ENCODE measurements at places on chromosomes 12 and 14. TPM values are rescaled to one million over a fixed set of nuclear protein-coding genes. Genes with fewer than 3 reads are reported as not detected.
A peak's percentile ranks its signal among the peaks of the same experiment; 100 is the strongest.

- peak; percentile 20 for DNase-seq
Measured at GRCh38 chr12:128819293-128820144, 4.2 kb downstream of the SLC15A4 start.

DNA sequence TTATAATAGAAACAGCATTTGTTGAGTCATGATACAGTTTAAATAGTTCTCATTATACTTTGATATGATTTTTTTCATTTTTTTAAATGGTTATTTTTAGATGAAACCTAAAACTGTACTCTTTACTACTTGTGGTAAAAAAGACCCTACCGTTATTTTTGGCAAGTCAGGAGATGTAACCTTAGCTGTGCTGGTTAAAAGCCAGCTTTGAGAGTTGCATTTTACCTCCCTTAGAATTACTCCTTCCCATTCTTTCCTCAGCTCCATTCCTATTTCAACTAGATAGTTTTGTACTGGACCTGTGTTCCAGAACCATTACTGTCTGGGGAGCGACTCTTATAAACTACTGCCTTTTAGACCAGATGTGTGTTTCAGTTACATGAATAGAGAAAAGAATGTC, 92.0 kb downstream of the RAD51B start:
- DNase-seq, result no peak

- no peak for DNase-seq
Measured at GRCh38 chr12:92403210-92404175, 257.8 kb upstream of the BTG1 start.

GRCh38 chr14:99287269-99287942, 15.4 kb upstream of the BCL11B start:
- DNase-seq, result no peak

- DNase-seq, result no peak
Measured at GRCh38 chr12:12157424-12157823, 86.7 kb downstream of the BCL2L14 start.

DNA sequence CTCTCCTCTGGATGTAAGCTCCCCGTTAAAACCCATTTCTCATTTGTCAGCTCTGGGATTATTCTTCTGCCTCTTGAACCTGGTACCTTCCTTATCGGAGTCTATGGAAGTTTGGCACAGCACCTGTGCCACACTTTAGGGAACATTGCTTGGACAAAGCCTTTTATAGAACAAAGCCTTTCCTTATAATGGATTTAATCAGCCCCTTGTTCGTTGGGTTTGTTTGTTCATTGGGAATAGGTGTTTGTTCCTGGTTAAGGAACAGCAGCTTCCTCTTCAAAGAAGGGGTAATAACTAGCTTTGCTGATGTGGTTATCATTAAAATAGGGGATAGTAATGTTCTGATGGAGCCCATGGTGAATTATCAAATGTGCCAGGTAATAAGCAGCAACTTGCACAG, 70.4 kb downstream of the NRXN3 start:
- DNase-seq, result no peak

DNA sequence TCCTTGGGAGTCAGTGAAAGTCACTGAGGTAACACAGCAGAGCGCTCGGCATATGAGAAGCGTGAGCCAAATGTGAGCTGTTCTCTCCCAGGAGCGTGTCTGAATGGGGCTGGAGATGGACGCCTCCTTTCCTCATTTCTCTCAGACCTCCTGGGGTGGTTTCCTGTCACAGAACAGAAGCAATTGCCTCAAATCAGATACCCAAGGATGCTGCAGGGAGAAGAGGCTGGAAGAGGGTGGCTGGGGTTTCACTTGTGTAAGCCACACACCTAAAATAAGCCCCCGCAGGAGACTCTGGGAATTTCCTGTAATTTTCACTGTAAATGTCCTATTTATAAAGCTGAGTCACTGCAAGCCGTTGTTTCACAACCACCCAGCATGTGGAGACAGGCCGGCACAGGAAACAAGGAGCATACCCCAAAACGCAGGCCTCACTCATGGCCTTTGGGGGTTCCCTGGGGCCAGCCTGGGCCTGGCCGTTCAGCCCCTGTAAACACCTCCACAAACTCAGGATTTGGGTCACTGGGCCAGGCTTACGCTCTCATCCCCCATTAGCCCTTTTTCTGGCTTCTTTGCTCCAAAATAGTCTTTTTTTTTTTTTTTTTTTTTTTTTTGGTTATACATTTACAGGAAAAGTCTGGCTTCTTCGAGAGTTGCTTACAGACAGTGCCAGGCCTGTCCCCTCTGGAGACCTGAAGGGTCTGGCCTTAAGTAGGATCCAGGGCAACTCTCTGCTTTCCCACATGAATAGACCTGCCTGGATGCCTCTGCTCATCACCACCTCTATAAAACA, 55.3 kb downstream of the VCPKMT start:
- DNase-seq, result peak; percentile 80

GRCh38 chr14:106200541-106201315, 674.3 kb downstream of the TMEM121 start:
- no peak for DNase-seq

DNA sequence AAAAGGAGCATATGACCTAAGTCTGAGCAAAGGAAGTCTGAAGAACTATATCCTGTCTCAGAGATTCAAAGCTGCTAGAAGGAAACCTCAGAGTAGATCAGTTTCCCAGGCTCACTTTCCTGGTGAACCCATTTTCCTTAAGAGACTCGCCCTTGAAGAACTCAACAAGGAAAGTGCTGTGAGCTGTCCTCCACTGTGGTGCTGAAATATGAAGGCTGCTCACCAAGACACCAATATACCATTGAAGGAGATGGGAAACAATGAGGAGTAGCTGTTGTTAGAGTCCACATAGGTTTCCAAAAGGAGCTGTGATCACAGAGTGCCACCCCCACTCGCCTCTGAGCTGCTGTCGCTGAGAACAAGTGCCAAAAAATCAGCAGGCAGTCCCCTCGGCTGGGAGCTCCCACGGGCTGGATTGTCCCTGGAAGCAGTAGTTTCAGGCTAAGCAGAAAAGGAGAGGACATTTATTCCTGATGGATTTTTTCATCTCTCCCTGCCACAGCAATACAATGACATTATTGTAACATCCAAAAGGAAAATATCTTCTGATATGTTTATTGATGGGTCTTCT, 282.1 kb downstream of the RPS29 start:
- peak; percentile 84 for DNase-seq

DNA sequence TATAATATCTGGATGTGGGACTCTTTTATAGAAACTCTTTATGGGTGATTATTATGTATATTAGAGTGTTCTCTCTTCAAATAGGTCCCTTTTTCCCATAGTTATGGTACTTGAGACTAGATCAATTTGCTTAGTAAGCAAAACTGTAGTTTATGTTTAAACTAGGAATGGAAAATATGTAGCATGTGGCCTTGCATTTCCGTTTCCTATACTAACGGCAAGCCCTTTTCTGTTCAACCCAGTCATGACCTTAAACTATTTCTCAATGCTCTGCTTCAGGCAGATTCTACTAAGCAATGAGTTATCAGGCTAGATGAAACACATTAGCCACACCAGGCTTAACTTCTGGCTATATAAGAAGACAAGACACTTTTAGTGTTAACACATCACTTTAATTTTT, 84.6 kb downstream of the OTOGL start:
- DNase-seq, result no peak

DNA sequence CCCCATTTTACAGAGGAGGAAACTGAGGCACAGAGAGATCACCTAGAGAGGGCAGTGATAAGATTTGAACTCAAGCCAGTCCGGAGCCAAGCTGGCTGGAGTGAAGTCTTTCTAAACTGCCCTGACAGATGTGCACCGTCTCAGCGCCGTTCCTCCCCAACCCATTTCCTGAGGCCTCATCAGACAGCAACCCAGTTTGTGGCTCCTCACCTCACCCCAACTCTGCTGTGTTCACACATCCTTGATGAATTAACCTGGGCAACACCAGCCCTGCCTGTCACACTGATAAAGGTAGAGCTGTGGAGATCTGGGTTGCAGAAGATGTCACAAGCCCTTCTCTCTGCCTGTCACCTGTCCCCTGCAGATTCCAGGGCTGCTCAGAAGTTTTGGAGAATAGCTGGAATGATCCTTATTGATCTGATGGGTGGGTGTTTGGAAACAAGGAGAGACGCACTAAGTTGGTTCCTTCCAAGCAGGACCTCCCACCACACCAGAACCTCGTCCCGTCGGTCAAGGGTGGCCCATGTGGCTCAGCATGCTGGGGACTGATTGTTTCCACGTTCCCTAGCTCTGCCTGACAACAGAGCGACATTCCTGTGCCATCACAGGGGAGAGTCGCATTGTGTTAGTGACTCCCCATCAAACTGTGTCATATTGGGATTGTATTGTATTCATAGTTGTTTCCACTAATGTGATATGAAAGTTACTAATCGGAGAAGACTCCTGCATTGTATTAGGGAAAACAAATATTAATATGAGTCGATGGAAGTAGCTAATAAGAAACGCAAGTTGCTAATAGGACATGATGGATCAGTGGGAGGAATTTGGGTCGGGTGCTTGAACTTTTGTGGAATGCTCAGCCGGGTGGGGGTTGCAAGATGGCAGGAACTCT, 200.6 kb downstream of the PHETA1 start:
- DNase-seq, result no peak

DNA sequence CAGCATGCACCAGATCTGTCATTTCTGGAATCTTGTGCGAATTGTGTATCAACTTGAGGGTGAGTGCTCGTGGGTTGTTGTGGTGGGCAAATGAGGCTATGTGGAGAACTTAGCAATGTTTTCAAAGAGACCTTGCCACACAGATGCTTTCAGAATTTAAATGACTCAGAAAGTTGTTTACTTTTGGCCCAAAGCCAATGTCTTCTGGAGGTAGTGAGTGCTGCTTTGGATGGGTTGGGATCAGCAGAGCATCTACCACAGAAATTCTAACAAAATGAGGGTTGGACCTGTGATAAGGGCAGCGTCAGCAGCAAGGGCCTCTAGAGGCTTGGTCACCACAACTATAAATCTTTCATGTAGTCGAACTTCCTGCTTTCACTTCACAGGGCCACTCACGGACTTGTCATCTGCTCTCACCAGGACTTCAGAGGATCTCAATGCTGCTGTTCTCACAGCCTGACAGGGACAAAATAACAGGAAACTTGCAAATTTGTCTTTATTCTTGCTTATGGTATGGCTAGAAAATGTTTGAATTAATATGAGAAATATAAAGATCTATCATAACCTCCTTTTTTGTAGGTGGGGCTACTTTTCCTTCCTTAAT, 111.4 kb downstream of the DACT1 start:
- DNase-seq, result no peak

- DNase-seq, result no peak
Measured at GRCh38 chr12:55938826-55939501, 8.0 kb downstream of the DGKA start.

DNA sequence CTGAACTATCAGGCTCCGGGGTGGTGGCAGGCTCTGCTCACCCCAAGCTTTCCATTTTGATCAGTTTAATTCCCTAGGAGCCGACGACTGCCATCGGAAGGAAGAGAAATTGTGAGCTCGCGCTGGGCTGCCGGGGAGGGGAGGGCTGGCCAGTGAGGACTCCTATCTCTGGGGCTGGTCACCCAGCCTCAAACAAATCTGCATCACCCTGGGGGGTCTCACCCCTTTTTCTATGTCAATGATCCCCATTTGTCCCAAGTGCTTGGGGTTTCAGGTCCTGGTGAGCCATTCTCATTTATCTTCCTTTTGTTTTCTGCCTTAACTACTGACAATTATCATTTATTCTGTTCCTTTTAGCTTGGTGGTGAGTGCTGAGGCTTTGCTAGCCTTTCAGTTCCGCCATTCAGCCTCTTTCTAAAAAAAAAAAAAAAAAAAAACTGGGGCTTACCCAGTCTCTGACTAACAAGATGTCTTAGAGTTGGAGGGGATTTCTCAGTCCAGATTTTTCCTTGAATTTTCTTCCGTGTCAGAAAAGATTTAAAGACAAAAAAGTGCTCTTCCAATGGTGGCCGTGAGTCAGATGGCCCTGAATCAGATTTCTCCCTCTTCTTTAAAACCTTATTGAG, 22.8 kb upstream of the USP44 start:
- DNase-seq, result peak; percentile 85

DNA sequence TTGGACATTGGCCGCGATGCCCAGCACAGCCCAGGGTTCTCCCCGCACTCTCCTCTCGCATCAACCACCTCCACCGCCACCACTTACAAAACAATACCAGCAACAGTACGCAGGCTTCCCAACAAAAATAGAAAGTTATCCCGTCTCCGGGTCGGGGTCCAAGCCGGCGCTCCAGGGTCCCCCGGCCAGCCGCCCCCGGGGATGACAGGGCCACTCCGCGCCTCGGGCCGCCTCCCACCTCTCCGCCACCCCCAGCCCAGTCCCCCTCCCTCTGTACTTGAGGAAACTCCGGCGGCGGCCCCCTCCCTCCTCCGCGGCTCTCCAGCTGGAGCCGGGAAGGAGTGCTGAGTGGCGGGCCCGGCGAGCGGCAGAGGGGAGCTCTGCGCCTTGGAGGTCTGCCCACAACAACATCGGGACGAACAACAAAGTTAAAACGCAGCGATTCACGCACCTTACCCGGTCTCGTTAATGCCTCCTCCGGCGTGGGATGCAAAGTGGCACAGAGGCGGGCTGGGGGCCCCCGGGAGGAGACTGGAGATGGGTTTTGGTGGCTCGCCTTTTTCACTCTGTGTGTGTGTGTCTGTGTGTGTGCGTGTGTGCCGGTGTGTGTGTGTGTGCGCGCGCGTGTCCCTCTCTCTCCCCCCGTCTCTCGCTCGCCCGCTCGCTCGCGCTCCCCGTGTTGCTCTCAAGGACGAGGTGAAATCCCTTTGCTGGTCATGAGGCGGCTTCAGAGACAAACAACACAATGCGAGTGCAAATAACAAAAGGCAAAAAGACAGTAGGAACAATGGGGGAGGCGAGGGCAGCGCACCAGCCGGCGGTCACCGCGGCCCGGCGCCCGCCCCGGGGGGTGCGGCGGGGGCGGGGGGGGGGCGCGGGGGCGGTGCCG, 386.8 kb downstream of the BCAT1 start:
- DNase-seq, result peak; percentile 88

GRCh38 chr14:53900499-53900898, 56.1 kb downstream of the BMP4 start:
- no peak for DNase-seq

The PLEKHG7 gene
- not detected for polyA plus RNA-seq

The CLECL1 gene
- polyA plus RNA-seq, result not detected

The RNASE3 gene
- not detected for polyA plus RNA-seq

The TWF1 gene
- 29.8 TPM for polyA plus RNA-seq

The CCDC63 gene
- 1.9 TPM for polyA plus RNA-seq

The ST8SIA1 gene
- 2.5 TPM for polyA plus RNA-seq
